ENCODE measurements at places on chromosomes 12 and 14.

GRCh38 chr14:25626986-25627385 lies 577.0 kb upstream of the STXBP6 start:
- no peak for DNase-seq

DNA sequence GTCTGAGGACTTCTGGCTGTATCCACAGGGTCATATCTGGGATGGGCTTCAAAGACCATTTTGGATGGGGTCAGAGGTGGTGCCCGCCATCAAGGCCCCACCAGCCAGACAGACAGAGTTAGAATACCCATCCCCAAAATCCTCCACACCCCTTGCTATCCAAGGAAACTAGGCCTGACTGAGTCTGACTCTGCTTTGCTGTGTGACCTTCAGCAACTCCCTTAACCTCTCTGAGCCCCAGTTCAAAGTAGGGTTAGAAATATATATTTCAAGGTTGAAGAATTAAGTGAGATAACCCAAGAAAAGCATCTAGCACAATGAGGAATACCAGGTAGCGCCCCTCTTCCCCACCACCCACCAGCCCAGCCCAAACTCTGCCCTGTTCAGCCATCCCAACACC lies 20.3 kb downstream of the BCL11B start:
- no peak for DNase-seq

DNA sequence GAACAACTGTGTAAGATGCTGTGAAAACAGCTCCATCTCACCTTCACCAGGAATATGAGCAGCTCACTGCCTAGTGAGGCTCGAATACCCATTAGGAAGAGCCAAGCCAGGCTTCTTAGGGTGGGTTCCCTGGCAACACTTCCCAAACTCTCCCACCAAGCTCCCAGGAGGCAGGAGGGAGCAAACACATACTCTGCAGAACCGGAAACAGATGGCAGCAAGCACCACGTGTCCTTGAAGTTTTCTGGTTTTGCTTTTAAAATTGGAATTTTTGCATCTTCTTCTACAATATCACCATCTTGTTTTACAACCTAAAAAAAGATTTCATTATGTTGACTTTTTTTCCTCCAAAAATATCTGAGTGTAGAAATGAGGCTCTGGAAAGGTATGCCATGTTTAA lies 186.7 kb downstream of the ZFP36L1 start:
- DNase-seq: no peak

GRCh38 chr14:21090940-21091663 lies 7.4 kb downstream of the ZNF219 start:
- no peak for DNase-seq

DNA sequence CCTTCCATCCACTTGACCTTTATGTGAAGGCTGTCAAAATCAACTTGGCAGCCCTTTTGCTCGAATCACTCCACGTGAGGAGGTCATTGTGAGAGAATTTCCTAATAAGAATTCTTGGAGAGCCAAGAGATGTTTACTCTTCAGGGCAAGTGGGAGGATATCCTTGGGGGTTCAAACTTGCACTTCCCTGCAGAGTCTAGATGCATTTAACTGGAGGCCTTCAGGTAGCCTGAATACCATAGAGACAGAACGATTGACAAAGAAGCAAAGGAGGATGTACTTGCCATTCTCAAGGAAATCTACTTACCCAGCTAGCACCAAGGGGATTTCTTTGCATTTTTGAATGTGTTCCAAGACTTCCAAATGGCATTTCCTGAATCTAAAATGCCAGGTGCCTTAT lies 1702.6 kb upstream of the FLRT2 start:
- DNase-seq: no peak

GRCh38 chr14:103206836-103207387 lies 83.7 kb downstream of the TNFAIP2 start:
- DNase-seq: no peak

GRCh38 chr12:120903412-120904196 lies 554 bp downstream of the SPPL3 start:
- peak; percentile 50 for DNase-seq

DNA sequence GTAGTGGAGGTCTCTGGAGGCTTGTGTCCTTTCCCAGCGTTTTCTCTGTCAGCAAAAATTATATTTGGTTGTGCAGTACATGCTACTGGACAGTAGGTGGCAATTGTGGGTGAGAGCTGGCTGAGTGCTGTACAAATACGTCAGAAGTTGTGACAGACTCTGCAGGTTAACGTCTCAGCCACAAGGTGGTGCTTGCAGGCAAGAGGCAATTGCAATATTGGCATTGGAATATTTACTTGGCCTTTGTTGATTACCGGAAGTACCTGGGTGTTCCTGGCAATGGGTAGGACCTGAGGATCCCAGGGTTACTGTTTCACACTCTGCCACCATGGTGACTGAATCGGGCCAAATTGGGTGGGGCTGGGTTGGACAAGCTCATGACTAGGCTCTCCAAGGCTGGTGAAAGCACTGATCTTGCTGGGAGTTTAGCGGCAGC lies 333.9 kb upstream of the LMO3 start:
- DNase-seq: peak; percentile 45

DNA sequence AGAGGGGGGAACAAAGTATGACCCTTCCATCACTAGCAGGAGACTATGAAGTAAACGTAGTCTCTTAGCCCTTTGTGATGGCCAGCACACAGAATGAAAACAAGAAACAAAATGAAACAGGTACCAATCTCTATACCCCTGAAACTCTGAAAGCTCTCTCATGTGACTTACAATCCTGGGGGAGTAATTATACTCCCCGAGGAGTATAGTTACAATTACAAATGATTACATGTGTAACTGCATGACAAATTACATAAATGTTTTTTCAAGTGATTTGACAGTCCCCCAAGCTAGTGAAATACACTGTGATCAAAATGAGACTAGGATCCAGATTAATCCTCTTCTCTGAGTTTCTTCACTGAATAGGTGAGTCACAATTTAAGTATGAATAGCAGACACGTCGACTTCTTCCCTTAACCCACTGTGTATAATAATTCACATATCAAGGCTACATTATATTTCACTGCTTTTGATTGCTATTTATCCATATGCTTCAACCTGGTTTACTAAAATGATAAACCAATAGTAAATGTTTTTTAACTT lies 74.0 kb downstream of the SPTSSA start:
- DNase-seq: no peak

DNA sequence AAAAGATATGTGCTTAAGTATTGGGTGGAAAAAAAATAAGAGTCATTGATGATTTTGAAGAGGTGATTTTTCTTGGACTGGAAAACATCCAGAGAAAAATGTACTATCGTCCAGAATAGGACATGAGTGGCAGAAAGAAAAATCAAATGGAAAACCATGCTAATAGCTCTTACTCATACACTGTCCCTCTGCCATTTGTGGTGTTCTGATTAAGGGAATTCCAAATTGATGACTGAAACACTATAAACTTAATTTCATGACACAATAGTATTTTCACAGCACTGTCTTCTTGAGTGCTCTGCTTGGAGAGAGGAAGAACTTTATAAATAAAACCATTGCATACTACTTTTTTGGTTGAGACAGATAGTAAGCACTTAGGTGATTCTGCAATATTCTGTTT lies 72.4 kb downstream of the USP15 start:
- DNase-seq: no peak

DNA sequence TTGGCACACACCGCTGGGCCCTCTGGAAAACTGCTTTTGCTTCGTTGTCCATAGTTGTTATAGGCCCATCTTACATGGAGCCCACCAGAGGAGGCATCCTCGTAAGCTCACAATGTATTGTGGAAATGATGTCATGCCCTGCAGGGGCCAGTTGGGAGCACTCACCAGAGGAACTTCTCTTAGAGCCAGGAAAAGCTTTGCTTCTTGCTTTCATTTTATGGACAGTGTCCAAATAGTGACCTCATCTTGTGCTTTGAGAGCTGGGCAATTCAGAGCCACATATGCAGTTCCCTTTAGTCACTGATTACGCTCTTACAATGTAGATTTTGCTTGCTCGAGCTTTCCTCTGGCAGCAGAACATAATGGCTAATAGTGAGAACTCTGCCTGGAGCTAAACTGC lies 275.6 kb downstream of the AACS start:
- DNase-seq: no peak

- DNase-seq: no peak
Observed at GRCh38 chr12:39612250-39612649, 7.4 kb downstream of the ABCD2 start.

- no peak for DNase-seq
Observed at GRCh38 chr14:85122690-85123089, 407.3 kb upstream of the FLRT2 start.

GRCh38 chr14:104937694-104938365 lies 13.2 kb downstream of the PLD4 start:
- no peak for DNase-seq

DNA sequence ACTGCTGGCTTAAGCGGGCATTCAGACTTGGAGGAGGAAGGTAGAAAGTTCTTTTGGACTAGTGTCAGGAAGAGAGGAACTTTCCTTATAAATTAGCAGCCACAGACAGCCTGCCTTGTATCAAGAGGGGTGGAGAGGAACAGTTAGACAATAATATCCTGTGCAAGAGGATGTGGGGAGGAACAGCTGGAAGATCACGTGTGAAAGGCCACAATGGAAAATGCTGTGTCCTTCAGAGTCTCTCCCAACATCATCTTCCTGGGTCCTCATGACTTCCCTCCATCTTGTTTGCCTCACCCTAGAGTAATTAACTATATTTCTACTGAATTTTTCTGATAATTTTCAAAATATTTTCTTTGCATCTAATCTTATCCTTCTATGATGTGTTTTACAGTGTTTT lies 117.4 kb downstream of the MGAT4C start:
- DNase-seq: no peak

GRCh38 chr14:92143962-92144361 lies 22.2 kb downstream of the CPSF2 start:
- DNase-seq: peak; percentile 20
